ENCODE measurements at places on chromosomes 5 and 9.

GRCh38 chr9:112887381-112887780 is 3.3 kb downstream of the SLC46A2 start:
- peak; percentile 19 for DNase-seq

DNA sequence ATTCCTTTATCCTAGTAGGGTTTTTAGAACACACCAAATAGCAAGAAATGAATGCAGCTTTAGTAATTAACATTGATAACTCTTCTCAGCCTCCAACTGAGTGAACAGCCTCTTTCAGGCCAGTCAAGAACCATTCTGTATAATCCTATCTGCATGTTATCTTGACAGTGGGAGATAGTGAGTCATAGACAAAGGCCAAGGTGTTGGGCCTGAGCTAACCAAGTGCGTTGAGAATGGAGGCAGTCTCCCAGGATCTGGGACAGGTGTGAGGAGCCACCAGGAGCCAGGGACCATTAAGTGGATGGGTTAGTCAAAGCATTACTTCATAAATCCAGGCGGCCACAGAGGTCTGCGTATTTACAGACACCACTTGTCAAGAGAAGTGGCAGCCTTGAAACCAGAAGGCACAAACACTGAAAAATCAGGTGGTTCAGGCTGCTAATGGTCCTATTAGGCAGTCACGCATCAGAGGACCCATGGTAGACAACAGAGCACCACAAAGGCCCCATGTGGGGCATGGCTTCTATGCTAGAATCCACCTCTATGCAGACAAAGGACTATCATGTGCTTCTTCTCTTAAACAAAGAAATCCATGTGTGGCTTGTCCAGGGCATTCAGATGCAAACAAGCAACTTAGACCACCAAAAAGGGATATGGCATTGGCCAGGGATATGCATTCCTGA is 409.7 kb upstream of the PIK3R1 start:
- no peak for DNase-seq

GRCh38 chr9:74735761-74736160 is 152.0 kb downstream of the TRPM6 start:
- peak; percentile 9 for DNase-seq

DNA sequence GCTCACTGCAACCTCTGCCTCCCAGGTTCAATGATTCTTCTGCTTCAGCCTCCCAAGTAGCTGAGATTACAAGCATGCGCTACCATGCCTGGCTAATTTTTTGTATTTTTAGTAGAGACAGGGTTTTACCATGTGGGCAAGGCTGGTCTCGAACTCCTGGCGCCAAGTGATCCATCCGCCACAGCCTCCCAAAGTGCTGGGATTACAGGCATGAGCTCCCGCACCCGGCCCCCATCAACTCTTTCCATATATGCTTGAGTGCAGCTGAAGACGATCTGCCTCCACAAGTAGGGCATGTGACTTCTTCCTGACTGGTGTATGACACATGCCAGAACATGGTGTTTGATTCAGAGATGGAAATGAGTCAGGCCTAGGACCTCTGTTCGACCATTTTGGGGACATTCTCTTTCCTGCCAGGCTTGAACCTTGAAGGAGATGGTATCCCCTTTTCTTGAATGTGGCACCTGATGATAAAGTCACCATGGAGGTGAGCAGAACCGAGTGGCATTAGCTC is 7.5 kb upstream of the CNOT6 start:
- DNase-seq, result no peak

DNA sequence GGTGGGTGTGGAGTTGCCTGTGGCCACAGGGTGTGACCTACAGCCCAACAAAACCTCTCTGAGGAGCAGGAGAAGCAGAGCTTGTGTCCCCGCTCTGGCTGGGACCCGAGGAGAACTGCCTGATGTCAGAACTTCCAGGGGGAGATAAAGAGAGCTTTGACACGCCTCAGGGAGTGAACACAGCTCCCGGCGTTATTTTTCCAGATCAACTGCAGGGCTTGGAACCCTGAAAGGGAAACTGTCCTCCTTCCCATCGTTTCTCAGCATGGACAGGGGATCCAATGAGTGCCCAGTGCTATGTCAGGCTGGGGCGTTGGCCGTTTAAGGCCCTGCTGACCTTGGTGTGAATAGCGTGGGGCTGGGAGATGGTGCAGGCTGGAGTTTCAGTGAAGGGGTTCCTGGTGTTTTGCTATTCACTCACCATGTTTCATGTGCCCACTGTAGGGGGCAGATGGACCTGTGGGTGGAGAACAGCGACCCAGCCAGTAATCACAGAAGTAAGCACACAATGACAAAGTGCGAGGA is 22.0 kb downstream of the GADD45G start:
- no peak for DNase-seq

DNA sequence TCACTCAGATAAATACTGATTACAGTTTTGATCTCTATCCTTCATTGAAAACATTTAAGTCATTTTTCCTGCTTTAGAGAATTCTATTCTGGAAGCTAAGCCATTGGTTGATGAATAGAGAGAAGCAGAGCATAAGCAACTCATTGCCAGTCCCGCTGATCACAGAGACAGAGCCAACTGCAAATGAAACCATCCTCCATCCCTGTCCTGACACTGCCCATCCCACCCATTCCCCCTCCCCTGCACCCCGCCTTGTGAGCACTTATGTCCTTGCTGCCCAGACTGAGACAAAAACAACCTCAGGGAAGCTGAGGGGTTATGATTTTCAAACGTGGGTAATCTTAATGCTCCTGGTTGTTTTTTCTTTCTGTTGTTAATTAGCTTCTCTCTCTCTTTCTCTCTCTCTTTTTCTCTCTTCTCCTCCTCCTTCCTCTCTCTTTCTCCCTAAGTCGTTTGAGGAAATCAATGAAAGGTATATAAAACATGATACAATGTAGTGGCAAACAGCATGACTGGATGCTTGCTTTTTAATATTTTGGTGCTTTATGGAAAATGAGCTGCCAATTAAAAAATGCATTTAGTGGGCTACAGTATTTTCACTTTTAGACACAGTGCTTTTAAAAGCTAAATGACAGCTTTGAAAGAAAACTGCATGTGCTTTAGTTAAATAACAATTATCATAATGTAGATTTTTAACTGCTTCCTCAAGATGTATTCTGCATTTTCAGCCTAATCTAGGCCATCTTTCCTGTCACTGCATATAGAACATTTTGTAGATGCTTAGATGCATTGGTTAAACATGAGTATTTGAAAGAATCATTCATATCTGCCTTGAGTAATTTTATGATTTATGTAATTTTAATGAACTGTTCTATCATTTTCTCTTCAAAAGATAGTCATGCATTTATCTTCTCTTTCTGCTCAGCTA is 57.3 kb downstream of the CMYA5 start:
- DNase-seq, result no peak

DNA sequence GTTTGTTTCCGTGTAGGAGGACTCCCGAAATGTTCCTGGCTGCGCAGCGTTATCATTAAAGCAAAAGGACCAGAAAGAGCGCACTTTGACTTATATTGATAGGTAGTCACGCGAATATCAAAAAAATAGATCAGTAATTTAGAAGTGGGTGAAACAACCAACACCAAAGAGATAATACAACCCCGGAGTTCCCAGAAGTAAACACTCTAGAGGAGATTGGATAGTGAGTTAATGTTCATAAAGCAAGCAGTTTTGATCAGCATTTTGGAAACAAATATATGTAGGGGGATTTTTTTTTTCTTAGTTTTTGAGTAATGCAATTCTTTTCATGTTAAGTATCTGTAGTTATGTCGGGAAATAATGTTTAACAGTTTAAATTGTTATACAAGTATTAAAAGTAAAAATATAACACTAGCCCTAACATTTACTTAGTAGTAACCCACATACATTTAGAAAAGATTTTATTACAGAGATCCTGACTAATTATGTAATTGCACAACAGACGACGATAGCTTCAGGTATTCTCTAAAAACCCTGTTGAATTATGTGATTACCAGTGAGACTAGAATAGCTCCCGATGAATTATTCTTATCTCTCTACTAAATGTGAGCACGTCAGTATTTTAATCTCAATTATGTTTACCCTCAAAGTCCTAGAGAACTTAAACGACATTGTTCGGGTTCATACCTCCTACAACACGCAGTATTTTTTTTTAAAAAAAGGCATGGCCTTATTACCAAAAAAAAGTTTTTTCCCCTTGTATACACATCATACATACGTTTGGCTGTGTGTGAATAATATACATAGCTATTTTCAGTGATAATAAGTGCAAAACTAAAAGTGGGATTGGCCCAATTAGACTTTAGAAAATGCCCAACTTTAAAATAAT is 9.4 kb upstream of the NFIB start:
- DNase-seq, result no peak

DNA sequence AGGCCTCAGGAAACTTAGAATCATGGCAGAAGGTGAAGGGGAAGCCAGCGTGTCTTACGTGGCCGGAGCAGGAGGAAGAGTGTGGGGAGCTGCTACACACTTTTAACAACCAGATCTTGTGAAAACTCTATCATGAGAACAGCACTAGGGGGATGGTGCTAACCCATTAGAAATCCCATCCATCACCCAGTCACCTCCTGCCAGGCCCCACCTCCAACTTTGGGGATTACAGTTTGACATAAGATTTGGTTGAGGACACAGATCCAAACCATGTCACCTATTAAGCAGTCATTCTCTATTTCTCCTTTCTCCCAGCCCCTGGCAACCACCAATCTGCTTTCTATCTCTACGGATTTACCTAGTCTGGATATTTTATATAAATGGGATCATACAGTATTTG is 26.9 kb downstream of the PBX3 start:
- DNase-seq, result no peak

- no peak for DNase-seq
Observed at GRCh38 chr9:28770226-28770625, 1196.9 kb upstream of the C9orf72 start.

DNA sequence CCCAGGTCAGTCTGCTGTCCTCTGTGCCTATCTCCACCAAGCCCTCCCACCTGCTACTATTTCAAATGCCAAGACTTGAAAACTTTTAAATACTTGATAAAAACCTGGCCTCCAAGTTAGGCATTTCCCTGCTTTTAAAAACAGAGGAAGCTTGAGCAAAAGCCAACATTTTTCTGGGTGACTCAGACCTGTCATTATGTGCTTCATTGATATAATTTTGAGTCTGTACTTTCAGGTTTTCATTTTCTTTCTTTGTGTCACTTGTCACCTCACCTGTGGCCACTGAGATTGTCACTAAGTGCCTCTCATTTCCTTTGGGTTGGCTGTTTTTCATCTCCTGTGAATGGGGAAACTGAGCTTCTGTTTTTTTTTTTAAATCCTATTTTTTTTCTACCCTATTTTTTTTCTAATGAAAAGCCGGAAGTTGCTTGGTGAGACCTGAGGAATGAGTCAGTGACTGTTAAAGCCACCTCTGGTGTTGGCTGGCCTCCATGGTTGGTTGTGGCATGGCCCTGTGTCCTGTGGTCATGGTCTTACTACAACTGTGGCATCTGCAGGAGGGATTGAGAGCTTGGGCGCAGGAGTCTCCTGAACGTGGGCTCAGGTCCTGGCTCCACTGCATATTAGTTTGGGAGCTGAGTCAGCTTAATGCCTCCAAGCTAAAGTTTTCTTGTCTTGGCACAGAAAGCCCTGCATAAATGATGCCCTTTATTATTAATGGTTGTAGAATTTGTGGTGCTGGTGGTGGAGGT is 56.7 kb downstream of the ARHGAP26 start:
- DNase-seq, result peak; percentile 69

- DNase-seq, result peak; percentile 59
Observed at GRCh38 chr5:122937914-122938313, 92.5 kb downstream of the SNX24 start.

DNA sequence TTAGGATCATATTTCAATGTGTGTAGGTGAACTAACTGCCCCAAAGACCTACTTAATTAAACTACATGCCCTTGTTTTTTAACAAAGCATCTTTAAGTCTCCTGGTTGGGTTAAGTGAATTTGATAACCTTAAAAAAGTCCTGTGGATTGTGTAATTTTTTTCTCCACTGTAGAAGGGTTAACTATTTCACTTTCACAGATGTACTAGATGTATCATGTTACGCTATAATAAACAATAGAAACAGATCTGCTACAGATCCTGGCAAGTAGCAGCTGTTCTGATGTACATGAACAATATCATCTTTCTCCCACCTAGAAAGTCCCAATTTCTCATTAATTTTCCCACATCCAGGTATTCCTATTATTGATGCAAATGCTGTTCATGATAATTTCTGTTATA is 18.9 kb downstream of the KIF24 start:
- no peak for DNase-seq

GRCh38 chr5:103307470-103307869 is 48.9 kb downstream of the MACIR start:
- DNase-seq, result no peak

DNA sequence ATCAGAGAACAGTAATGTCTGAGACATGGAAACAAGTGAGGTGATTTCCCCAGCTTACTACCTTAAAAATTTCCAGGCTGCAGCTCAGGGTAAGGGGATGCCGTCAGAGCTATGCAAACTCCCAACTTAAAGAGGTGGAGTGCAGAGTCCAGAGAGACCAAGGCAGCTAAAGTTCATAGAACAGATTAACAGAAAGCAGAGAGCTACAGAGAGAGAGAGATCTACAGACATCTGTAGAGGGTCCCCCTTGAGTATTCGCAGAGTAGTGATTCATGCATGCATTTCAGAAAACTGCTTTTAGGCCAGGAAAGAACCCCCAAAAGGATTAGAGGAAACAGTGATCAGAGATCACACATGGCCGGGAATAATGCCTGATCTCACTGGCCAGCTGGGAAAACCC is 306.2 kb upstream of the PUM3 start:
- DNase-seq, result peak; percentile 7

DNA sequence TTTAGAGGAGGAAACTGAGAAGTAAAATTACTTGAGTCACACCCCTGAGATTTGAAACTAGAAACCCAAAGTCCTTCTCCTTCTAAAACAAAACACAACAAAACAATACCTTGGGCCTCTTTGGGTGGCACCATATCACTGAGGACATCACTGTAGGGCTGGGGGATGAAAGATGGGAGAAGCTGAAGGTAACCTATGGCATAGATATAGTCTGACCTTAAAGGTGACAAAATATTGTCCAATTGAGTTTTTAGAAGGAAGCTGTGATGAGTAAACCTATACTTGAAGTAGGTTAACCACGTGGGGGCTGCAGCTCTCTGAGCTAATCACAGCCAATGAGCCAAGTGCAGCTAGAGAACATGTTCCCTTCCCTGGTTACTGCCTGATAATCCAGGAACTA is 167.4 kb upstream of the CD180 start:
- DNase-seq, result no peak

GRCh38 chr5:150655221-150655620 is 5.8 kb upstream of the MYOZ3 start:
- no peak for DNase-seq

DNA sequence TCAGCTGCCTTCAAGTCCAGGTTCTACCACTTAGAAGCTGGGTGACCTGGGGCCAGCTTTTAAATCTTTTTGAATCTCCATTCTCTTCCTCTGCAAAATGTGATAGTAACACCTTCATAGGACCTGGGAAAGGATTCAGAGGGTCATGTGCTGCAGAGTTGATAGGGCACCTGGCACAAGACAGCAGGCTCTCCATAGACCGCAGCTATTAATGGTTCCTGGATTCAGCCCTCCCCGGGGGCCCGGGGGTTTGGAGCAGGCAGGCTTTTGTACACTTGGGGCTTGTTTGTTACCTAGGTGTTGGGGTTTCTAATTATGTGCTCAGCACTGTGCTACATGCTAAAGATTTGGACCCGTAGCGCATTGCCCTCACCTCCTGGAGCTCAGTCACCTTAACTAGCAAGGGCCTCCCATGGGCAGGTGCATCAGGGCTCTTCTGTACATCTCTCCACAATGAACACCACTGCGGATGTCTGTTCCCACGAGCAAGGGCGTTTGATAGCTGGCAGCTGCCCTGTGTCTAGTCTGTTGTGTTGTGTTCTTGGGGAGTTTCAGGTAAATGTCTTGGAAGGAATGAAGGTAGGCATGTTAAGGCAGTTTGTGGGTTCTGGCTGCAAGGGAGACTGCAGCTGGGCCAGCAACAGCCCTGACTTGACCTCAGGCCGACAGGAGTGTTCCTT is 12.1 kb downstream of the PRRC2B start:
- DNase-seq, result no peak
